Stimulated activated CD8-positive, alpha-beta memory T cell treated with anti-CD3 and anti-CD28 coated beads, Interleukin-15, amount 100 ng/mL, for 48 hours (primary cell): ENCODE measurements at places on chromosomes 4 and X.
A peak's percentile ranks its signal among the peaks of the same experiment; 100 is the strongest.

- no peak for DNase-seq
These were observed 1456.1 kb upstream of the IGFBP7 start for GRCh38 chr4:58566260-58566659.

- no peak for DNase-seq
These were observed 37.2 kb upstream of the USP9X start for GRCh38 chrX:41047878-41048534.

DNA sequence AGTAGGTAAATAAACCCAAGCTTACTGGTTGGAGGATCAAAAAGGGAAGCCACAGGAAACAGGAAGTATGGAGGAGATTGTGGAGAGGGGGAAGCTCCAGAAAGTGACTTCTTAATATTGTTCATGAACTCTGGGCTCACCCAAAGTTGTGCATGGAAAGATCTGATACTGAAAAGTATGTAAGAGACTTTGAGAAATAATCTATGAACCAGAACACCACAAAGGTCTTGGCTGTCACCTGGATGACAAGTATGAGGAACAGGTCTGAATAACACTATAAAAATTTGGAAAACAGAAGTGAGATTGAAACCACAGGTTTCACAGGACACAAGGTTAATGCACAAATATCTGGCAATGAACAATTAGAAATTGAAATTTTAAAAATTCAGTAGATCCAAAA is 567.4 kb downstream of the INPP4B start:
- no peak for DNase-seq

- DNase-seq: no peak
These were observed 90.4 kb downstream of the PHOX2B start for GRCh38 chr4:41658163-41658562.

GRCh38 chr4:144547678-144548298 is 98.2 kb upstream of the HHIP start:
- DNase-seq: no peak

DNA sequence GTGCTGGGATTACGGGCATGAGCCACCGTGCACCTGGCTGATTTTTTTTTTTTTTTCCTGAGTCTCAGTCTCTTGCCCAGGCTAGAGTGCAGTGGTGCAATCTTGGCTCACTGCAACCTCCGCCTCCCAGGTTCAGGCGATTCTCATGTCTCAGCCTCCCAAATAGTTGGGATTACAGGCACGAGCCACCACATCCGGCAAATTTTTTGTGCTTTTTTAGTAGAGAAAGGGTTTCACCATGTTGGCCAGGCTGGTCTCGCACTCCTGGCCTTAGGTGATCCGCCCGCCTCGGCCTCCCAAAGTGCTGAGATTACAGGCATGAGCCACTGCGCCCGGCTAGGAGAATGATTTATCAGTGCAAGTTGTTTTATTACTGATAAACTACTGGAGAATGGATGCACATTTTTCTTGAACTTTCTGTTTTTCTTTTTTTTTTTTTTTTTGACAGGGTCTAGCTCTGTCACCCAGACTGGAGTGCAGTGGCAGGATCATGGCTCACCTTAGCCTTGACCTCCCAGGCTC is 39.7 kb upstream of the DHRSX start:
- no peak for DNase-seq

GRCh38 chr4:48668254-48669017 is 111.6 kb downstream of the FRYL start:
- DNase-seq: no peak

- no peak for DNase-seq
These were observed 175.4 kb downstream of the PCDH10 start for GRCh38 chr4:133324491-133324890.

GRCh38 chrX:97806946-97807345 is 923.2 kb downstream of the RPA4 start:
- DNase-seq: no peak

DNA sequence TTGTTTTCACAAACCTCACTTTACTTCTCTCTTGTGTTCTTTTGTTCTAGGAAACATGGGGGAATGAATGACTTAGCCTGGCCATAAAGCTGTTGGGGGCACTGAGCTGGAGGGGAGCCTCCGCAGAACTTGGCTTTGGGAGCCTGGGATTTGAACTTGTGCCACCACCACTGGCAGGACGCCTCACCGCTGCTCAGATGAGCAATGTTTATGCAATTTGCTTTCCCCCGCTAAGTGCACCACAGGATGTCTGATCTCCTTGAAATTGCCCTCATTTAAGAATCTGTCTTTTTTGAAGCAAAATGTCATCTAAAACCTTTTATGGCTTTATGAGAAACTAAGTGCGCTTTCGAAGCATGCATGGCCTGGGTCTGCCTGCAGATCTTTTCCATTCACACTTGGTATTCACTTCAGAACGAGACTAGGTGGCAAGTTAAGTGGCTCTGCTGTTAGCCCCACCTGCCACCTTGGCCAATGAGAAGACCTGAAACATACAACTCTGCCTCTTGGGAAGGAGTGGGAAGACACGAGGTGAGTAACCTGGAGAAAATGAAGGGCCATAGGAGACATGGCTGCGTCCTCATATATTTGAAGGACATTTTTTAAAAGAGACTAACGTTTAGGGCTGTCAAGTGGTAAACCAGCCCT is 119.3 kb downstream of the LDB2 start:
- DNase-seq: no peak

- DNase-seq: no peak
These were observed 56.1 kb upstream of the ADGRG2 start for GRCh38 chrX:19178402-19178801.

DNA sequence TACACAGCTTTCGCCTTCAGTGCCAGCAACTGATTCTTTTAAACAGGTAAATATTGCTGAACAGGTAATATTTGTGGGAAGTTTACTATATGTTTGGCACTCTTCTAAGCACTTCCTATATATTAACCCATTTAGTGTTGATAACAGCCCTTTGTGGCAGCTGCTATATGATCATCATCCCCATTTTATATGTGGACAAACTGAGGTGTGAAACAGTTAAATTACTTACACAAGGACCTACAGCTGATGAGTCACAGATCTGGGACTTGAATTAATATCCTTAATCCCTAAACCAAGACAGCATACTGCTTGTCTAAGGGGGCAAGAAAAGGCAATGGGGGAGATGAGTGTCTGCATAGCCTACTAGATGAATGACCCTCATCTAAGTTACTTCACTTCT is 2.9 kb downstream of the SMIM20 start:
- DNase-seq: no peak

DNA sequence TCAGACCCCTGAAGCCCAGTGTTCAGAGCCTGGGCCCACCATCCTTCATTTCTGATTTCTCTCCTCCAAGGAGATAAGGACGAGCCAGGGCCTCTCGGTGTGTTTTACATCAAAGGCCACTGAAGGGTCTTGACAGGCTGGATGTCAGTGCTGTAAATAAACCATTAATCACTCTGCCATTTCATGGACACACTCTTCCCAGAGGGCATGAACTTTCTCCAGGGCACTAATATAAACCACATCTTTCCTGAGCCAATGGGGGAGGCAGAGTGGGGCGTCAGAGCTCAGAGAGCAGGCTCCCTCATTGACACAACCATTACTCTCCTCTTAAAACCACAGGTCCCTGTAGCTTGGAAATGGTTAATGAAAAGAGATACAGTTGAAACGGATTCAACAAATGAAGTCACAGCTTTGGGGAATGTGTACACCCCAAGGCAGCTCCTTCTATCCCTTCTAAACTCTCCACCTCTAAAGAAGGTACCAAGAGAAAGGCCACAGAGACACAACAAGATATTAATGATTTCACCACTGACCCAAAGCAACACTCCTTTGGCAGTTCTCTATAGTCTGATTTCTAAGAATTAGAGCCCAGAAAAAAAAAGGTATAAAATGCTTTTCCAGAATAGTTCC is 200.6 kb downstream of the CHIC2 start:
- DNase-seq: no peak

- DNase-seq: no peak
These were observed 201.1 kb downstream of the AFAP1 start for GRCh38 chr4:7738458-7739076.

- no peak for DNase-seq
These were observed 22.3 kb upstream of the FGFR3 start for GRCh38 chr4:1770791-1771231.

GRCh38 chrX:129781134-129781672 is 1.5 kb downstream of the SASH3 start:
- DNase-seq: peak; percentile 81
